NCI-H460 (cell line): ENCODE measurements at places on chromosomes 1 and 21. TPM values are rescaled to one million over a fixed set of nuclear protein-coding genes. Genes with fewer than 3 reads are reported as not detected.

The CGN gene
- 0.02 TPM in 1 of 2 replicates, not detected in the other for total RNA-seq

The CHODL gene
- 0.10 and 0.12 TPM in 2 replicates for total RNA-seq

The KCNH1 gene
- 0.14 and 0.15 TPM in 2 replicates for total RNA-seq

The CCDC185 gene
- total RNA-seq: not detected in 2 replicates

The PRELP gene
- not detected in 2 replicates for total RNA-seq

The PRAMEF6 gene
- total RNA-seq: not detected in 2 replicates

The WNT9A gene
- total RNA-seq: 0.06 and 0.10 TPM in 2 replicates

The ZBTB8OS gene
- total RNA-seq: 66.8 and 69.6 TPM in 2 replicates

The VSIG8 gene
- 0.05 TPM in 1 of 2 replicates, not detected in the other for total RNA-seq

The RAB25 gene
- not detected in 2 replicates for total RNA-seq

The KCNE1 gene
- not detected in 2 replicates for total RNA-seq

The HLX gene
- total RNA-seq: 0.42 and 2.1 TPM in 2 replicates

The NIBAN1 gene
- total RNA-seq: 154 and 171 TPM in 2 replicates

The NUDT4B gene
- total RNA-seq: 27.7 and 40.6 TPM in 2 replicates

The TNFRSF8 gene
- 1.4 and 1.8 TPM in 2 replicates for total RNA-seq

The HTR1D gene
- 3.6 and 3.7 TPM in 2 replicates for total RNA-seq

The PSRC1 gene
- 23.1 and 28.0 TPM in 2 replicates for total RNA-seq

The FCRLB gene
- 0.97 and 2.0 TPM in 2 replicates for total RNA-seq

The ANKRD45 gene
- not detected in 2 replicates for total RNA-seq

The GRIK1 gene
- total RNA-seq: not detected in 2 replicates
